ENCODE measurements at places on chromosomes 16 and 17.

- DNase-seq, result no peak
Observed at GRCh38 chr16:46713634-46714033, 24.2 kb downstream of the ORC6 start.

- no peak for DNase-seq
Observed at GRCh38 chr17:47120521-47121095, 68.5 kb downstream of the CDC27 start.

- no peak for DNase-seq
Observed at GRCh38 chr16:55746081-55746480, 86.8 kb downstream of the CES1 start.

DNA sequence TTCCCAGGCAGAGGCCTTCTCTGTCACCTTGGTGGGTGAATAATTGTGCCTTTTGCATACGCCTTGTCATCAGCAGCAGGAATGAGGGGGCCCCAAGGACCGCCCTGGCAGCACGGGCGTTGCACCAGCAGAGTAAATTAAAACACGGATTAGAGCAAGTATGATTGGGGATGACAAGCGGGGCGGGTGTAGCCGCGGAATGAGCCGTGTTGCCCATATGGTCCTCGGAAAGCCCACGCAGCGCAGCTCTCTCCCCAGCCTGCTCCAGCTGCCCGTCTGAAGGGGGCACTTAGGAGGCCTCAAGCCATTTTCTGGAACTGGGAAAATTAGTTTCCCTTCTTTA, 299.4 kb upstream of the IRX3 start:
- no peak for DNase-seq

- no peak for DNase-seq
Observed at GRCh38 chr17:65853816-65854215, 292.4 kb upstream of the AXIN2 start.

- DNase-seq, result no peak
Observed at GRCh38 chr17:33977729-33978514, 277.2 kb upstream of the CCL2 start.

DNA sequence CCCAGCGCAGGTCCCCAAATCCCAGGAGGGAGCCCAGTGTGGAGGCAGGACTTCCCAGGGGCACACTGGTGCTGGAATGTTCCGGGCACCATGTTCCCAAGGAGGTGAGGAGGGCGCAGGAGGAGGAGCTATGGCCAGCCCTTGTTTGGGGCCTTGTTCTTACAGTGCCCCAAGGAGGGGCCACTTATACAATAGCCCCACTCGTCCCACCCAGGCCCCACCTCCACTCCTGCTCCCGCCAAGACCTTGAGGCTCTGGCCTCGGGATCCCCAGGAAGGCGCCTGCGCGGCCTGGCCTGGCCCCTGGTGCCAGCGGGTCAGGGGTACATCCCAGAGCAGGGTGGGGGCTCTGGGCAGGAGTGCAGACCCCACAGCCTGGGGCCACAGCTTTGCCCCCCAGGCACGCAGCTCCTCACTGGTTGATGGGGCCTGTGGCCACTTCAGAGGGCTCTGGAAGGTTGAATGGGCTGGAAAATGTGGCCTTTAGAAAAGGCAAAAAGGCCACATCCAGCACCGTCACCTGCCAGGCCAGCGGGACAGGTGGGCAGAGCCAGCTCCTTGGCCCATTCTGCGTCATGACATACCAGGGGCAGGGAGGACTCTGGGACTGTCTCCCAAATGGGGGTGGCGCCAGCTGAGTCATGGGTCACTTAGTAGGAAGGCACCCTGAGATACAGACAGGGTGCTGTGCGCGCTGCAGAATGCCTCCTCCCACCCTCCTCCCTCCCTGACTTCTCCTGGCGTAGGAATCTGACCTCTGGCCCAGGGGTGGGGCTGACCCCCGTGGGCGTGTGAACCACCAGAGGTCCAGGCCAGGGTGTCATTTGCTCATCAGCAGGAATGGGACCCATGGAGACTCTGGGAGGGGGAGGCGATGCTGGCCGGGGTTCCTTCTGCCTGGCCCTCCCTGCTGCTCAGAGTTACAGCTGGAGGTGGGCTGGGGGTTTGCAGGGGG, 32.3 kb upstream of the PVALEF start:
- DNase-seq, result no peak

Measured in activated CD4-positive, alpha-beta T cell treated with anti-CD3 and anti-CD28 coated beads, Interleukin-2, amount 50 U/mL, for 24 hours (primary cell).